ENCODE measurements at places on chromosomes 1 and 21.

GRCh38 chr1:94009304-94009703, 100.1 kb upstream of the GCLM start:
- no peak for DNase-seq

- DNase-seq: no peak
Observed at GRCh38 chr1:167486090-167486824, 32.1 kb downstream of the CD247 start.

DNA sequence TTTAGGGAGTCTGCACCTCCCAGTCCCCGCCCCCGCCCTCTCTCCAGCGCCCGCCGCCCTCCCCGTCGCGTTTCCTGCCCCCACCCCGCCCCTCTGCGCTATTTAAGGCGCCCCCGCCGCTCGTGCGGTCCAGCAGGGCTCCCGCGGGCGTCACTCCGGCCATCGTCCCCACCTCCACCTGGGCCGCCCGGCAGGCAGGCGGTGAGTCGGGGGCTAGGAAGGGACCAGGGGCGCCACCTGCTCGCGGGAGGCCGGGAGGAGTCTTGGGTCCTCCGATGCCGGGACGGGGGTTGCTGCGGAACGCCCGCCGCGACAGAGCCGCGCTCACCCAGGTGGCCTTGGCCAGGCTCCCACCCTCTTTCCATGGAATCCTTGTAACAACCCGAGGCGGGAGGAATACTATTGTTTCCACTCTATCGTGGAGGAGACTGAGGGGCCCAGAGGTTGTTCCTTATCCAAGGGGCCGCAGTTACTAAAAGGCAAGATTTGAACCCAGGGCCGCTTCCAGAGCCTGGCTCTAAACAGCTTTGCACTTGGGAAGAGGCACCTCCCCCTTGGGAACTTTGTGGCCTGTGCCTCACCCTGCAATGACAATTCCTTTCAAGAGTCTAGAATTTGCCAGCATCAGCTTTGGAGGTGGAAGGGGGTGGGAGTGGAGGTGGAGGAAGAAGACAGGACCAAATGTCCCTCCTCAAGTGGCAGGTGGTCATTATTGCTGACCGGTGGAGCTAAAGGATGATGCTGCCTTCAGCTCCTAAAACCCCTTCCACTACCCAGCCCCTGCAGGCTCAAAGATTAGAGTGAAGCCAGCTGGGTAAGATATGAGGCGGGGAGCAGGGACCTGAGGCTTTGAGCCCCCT, at the start of gene GJA4:
Gene GJA4 (plus strand): TSS at position 132 of the 860 bp plus-strand sequence. CDS start 1,215 bp downstream, outside the sequence.
- no peak for DNase-seq

DNA sequence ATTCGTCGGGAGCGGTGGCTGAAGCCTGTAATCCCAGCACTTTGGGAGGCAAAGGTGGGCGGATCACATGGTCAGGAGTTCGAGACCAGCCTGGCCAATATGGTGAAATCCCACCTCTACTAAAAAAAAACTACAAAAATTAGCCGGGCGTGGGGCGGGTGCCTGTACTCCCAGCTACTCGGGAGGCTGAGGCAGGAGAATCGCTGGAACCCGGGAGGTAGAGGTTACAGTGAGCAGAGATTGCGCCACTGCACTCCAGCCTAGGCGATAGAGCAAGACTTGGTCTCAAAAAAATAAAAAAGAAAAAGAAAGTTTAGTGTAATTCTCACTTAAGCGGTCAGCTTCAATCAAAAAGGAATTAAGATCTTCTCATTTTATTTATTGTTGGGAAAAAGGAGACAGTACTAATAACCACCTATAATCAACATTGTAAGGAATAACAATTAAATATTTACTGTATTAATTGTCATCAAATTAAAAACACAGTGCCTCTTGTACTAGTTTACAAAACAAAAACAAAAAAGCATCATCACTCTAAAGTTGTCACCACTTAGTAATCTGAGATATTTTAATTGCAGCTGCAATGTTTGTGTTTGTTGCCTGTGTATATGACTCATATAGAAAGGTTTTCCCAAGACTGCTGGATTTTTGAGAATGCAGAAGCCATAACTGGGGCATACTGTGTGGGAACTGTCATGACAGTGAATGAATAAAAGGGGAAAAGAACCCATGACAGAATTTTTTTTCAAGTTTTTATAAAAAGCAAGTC, 3.7 kb downstream of the FBXO42 start:
- no peak for DNase-seq

DNA sequence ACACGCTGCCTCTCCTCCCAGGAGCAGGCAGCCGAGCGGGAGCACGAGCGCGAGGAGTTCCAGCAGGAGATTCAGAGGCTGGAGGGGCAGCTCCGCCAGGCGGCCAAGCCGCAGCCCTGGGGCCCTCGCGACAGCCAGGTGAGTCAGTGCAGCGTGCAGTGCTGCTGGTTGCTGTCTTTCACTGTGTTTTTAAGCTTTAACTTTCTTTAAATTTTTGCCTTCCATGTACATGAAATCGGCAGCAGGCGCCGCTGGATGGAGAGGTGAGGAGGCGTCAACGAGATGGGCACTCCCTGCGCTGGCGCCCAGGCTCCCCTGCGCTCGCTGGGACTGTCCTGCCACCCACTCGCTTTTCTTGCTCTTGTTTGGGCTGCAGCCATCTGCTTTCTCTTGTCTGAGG, 60.7 kb upstream of the DIP2A start:
- no peak for DNase-seq

GRCh38 chr1:91706140-91706957, 179.6 kb downstream of the TGFBR3 start:
- DNase-seq: no peak

- no peak for DNase-seq
Observed at GRCh38 chr21:43624339-43624738, 34.9 kb downstream of the HSF2BP start.

- DNase-seq: no peak
Observed at GRCh38 chr1:156051011-156051725, 2.4 kb downstream of the UBQLN4 start.

DNA sequence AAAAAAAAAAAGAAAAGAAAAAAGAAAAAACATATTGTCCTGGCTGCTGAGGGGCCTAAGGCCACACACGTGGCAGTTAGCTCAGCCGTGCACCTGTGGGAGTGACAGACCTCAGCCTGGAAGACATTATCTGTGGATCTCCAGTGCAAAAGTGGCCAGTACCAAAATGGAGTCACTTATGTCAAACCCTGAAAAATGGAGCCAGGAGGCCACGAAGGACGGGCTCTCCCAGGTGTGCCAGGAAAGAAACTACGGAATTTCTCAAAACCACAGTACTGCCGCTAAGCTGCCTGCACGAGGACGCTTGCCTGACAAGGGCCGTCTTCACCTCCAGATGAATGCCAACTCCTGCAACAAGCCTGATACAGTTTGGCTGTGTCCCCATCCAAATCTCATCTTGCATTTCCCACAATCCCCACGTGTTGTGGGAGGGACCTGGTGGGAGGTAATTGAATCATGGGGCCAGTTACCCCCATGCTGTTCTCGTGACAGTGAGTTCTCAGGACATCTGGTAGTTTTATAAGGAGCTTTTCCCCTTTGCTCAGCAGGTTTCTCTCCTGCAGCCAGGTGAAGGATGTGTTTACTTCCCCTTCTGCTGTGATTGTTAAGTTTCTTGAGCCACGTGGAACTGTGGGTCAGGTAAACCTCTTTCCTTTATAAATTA, 5.3 kb upstream of the MIB2 start:
- no peak for DNase-seq

GRCh38 chr1:91600431-91601337, 100.0 kb downstream of the CDC7 start:
- no peak for DNase-seq

- DNase-seq: no peak
Observed at GRCh38 chr1:31180338-31180737, 59.3 kb downstream of the NKAIN1 start.

- no peak for DNase-seq
Observed at GRCh38 chr21:20570824-20571232, 427.4 kb upstream of the NCAM2 start.

DNA sequence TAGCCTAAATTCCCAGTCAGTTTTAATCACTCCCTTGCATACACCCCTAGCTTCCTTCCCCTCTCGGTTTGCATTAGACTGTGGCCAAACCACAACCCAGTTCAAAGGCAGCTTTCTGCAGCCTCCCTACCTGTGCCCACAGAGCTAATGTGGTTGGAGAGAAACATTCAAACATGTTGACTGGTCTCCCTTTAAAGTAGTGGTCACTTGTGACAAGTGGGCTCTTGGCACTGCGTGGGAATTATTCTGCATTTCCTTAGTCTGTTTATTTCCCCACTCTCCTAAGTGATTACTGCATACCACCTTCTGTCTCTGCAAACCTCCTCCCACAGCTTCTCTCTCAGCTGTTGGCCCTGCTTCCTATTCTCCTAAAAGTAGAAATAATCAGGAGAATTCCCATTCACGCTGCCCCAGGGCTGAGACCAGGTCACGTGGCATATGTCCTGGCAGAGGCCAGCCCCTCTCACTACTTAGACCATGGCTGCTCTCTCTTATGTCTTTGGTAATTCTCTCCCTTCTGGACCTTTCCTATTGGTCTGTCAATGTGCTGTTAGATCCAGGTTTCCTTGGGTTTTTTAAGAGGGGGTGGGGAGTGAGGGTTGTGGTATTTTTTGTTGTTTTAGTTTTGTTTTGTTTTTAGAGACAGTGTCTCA, 38.4 kb upstream of the CD101 start:
- DNase-seq: no peak

DNA sequence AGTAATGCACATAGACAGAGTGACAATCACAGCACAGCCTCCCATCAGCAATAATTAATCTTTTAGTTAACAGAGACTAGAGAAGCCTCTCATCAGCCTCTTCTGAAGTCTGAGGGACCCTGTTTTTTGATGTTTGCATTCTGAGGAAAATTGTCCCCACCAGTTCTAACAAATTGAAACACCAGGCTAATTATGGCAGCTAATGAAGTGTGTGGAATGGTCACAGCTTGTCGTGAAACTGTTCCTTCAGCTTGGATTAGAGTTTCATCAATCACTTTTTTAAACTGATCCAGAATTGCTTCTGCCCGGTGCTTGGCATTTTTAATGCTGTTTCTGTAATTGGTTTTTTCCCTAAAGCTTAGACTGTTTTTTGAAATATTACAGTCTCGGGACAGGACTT, 208.0 kb downstream of the SPATA17 start:
- DNase-seq: no peak

- DNase-seq: no peak
Observed at GRCh38 chr21:25313829-25314228, 293.5 kb downstream of the MRPL39 start.

- DNase-seq: no peak
Observed at GRCh38 chr1:185291652-185292051, 25.4 kb downstream of the IVNS1ABP start.

GRCh38 chr1:95002540-95003432, 70.0 kb downstream of the ALG14 start:
- DNase-seq: no peak

GRCh38 chr1:72280131-72280530, 2.2 kb downstream of the NEGR1 start:
- no peak for DNase-seq

- no peak for DNase-seq
Observed at GRCh38 chr1:182720463-182720862, 36.1 kb upstream of the RGS8 start.

- DNase-seq: no peak
Observed at GRCh38 chr21:33843216-33843615, 72.4 kb downstream of the ATP5PO start.

DNA sequence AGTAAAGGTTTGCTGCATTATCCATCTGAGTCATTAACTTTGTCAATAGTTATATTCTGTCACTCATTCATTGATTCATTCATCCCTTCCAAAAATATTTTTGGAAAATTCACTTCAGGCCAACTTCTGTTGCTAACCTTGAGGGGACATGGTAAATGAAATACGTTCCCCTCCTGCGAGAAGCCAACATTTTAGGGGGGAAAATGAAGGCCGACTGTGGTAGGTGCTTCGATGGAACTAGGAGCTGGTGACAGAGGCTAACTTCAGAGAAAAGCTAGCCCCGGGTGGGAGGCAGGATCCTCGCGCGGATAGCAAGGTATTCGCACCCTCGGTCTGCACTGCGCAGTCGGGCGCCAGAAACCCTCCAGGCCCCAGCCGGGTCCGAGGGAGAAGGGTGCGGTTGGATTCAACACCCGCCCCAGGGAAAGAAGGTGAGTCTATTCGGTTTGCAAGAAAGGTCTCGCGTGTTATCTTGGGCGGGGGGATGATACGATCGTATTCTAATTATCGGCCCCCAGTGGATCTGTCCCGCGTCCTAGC, 646 bp upstream of the RRP15 start:
- peak; percentile 6 for DNase-seq

DNA sequence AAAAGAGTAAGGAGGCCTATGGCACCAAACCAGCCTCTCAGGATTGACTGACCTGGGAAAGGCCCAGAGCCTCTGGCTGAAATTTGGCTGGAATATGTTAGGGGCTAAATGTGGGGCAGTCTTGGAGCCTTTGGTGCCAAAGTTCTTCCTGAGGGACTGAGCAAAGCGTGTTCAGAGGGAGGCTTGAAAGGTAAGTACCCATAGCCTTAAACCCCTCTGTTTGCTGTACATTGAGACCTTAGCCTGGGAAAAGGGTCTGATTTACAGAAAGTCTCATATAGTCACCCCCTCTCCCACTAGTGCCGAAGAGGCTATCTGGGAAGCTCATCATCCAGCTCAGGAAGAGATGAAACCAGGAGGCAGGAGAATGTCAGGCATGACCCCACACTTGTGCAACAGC, at the start of gene LCE4A:
Gene LCE4A (plus strand): TSS at position 301 of the 400 bp plus-strand sequence. CDS start 916 bp downstream, outside the sequence.
- DNase-seq: no peak
